ENCODE measurements at places on chromosomes 4 and X.

GRCh38 chrX:110346681-110347080 lies 12.0 kb upstream of the RTL9 start:
- DNase-seq: no peak

DNA sequence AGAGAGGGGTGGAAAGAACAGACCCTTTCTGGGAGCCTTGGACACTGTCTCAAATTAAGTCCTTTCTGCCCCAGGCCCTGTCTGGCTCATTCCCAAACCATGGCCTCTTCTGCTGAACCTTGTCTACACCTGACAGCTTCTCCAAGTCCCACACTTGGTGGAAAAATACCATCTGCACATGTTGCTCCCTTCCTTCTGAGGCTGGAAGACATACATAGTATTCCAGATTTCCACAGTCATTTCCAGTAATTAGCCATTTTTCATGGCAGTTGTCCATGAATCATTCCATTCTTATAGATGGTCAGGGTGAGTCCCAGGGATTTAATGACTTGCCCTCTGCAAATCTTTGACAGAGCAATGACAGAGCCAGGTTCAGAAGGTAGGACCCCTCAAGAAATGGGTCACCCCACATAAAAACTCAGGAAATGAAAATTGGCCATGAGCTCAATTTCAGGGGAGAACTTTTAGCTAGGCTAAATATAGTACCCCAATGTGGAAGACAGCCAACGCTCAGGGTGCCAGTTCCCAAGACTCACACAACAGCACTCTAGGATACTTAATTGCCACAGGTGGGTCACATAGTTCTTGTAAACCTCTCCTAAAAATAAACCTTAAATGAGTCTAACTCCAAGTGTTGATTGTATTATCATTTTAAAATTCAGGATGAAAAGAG lies 16.2 kb upstream of the DAPP1 start:
- no peak for DNase-seq

- DNase-seq: no peak
Measured at GRCh38 chr4:158809611-158810486, 41.0 kb downstream of the FNIP2 start.

- DNase-seq: no peak
Measured at GRCh38 chrX:24262309-24262708, 51.6 kb downstream of the SUPT20HL2 start.

GRCh38 chrX:70134116-70134477 lies 850 bp downstream of the IGBP1 start:
- no peak for DNase-seq

GRCh38 chr4:129043523-129043922 lies 49.8 kb downstream of the SCLT1 start:
- DNase-seq: no peak

GRCh38 chrX:120795301-120795700 lies 80.4 kb downstream of the CT47B1 start:
- DNase-seq: no peak

DNA sequence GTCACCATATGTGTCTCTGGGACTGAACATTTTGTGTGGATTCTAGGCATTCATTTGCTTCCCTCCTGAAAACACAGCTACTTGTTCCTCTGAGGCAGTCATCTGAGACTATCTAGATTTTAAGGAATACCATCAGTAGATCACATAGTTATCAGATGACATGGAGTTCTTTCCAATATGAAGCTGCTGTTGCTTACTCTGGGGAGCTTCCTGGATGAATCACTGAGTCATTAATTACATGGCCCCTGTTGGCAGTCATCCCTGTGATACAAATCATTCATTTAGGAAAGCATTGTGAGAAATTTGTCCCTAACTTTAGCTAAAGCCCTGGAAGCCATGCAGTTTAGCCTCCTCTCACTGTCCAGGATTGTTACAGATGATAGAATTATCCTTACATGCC lies 98.2 kb upstream of the ARSJ start:
- DNase-seq: no peak

GRCh38 chr4:69718396-69719271 lies 41.8 kb downstream of the SULT1B1 start:
- no peak for DNase-seq

- DNase-seq: no peak
Measured at GRCh38 chr4:4792466-4792865, 67.0 kb upstream of the MSX1 start.

DNA sequence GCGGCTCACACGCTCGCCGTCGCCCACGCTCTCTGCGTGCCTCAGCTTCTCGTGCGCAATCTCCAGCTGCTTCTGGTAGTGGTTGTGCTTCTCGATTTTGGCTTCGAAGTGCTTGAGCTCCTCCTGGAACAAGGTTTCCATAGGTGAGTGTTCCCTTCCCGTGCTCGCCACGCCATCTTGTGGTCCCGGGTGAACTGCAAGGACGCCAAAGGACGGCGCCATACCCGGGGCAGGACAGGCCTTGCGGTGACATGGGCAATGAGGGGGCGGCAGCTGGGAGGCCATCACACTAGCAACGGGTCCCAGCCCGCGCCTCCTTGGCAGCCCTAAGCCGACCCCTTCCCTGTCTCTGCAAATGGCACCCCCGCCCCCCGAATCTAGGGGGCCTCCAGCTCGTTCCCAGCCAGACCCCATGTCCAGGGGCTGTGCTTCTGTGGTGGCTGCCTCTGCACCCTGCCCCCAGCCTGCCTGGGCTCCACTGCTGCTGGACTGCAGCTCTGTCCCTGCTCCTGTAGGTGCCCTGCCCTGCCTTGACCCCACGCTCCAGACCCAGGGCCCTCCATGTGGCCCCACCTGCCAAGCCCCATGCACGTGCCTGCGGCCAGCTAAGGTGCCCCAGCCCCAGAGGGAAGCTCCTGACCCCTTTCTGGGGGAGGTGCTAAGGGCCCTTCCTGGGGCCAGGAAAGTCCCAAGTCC lies 17.3 kb downstream of the LRPAP1 start:
- no peak for DNase-seq

DNA sequence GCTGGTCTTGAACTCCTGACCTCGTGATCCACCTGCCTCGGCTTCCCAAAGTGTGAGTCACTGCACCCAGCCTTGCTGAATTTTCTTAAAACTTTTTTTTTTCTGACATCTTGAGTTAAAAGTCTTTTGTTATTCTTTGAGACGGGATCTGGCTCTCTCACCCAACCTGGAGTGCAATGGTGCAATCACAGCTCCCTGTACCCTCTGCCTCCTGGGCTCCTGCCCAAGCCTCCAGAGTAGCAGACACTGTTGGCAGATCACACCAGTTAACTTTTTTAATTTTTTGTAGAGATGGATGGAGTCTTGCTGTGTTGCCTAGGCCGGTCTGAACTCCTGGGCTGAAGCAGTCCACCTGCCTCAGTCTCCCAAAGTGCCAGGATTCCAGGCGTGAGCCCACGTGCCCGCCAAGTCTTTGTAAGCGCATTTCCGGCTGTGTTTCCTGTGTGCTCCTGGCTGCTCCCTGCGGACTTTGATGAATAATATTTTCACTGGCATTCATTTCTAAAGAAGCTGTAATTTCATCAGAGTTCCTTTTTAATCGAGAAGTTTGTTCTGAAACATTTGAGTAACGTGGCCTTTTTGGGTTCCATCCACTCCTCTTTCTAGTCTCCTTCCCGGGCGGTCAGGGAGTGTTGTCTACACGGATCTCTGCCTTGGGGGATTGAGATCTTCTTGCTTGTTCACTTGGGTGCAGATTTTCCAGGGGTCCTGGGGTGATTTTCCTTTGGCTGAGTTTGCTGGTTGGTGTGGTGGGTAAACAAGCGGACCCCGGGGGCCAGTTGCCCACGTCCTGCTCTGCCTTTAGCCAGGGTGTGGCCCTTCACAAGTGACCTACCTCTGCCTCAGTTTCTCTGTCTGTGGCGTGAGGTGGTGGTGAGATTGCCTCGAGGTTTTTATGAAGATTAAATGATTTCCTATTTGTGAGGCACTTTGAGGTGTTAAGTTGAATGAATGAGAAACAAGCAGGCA lies 44.4 kb downstream of the PCGF3 start:
- DNase-seq: no peak

DNA sequence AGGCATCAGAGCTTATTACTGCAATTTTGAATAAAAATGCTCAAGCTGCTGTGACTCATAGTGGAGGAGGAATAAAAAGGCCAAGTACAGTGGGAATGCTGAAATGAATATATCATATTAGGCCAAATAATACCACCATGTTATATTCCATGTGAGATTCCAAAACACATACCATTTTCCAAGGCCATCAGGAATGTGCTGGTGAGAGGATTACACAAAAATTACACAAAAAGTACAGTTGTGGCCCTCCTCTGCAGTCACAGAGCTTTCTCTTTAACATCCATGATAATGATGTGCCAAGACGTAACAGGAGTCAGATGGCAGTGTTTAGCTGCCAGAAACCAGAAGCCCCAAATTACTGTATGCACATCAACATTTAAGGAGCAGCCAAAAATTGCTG lies 153.5 kb downstream of the PCDH18 start:
- no peak for DNase-seq

DNA sequence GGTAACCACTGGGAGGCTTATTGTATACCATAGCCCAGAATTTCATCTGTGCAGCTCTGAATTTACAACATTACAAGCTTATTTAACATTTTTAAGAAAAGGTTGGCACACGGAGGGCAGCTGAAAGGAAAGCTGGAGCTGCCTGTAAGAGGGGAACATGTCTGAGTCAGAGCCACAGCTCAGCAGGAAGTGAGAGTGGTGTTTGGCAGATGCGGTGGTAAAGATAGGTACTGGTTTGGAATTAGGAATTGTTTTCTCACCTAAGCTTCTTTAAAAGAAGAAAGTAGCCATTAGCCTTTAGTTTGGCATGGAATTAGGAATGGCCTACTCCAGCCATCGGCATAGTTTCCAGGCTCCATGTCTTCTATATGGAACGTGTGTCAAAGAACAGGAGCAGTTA lies 172.5 kb upstream of the ANXA3 start:
- DNase-seq: no peak

- no peak for DNase-seq
Measured at GRCh38 chrX:76538860-76539259, 111.3 kb downstream of the MAGEE1 start.

- no peak for DNase-seq
Measured at GRCh38 chrX:97200454-97200853, 316.7 kb downstream of the RPA4 start.

GRCh38 chrX:118973389-118974087 lies 880 bp upstream of the LONRF3 start:
- DNase-seq: no peak

DNA sequence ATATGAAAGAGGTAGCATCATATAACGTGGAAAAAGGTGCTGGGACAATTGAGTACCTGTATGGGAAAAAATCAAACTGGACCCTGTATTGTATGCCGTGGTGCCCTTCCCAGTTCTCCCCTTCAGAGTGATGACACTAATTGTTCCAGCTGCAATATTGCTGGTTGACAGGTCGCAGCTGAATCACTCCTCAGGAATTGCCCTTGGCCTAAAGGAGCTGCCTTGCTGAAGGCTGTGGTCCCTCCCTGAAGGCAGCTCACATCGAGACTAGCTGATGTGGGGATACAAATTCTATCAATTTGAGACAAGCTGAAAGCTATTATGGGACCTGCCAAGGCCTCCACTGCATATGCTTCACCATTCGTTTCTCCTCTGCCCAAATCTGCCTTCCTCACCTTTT lies 39.3 kb upstream of the CXCL8 start:
- no peak for DNase-seq

DNA sequence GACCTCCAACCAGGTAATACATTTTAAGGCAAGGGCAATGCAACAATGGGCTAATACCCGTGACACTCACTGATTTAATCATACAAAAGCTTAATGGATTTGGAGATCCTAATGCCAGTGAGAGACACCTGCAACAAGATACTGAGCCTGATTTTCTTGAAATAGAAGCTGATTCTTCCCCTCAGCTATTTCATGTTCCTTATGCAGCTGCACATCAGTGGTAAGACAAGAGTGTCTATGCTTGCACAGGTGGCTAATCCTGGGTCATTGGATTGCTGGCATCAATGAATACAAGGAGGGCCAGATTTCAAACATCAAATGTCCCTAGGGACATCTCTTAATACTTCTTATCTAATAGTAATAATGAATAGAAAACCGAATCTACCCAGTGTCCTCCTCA lies 139.7 kb downstream of the PPARGC1A start:
- no peak for DNase-seq

DNA sequence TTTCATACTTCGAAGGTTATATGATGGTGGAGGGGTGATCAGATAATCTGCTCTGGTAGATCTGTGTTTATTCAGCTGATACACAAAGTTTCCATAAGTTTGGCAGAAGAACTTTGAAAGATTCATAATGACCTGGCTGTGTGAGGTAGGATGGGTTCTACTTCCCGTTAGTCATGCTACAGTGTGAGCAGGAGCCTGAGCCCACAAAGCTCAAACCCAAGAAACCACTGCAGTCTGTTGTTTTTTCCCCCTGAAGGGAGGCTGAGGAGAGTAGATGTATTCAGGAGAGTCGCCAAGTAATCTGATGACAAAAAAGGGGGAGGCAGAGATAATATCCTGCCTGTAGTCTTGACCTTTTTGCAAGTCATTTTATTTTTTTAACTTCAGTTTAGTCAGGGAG lies 52.8 kb upstream of the PPP3CA start:
- DNase-seq: no peak

DNA sequence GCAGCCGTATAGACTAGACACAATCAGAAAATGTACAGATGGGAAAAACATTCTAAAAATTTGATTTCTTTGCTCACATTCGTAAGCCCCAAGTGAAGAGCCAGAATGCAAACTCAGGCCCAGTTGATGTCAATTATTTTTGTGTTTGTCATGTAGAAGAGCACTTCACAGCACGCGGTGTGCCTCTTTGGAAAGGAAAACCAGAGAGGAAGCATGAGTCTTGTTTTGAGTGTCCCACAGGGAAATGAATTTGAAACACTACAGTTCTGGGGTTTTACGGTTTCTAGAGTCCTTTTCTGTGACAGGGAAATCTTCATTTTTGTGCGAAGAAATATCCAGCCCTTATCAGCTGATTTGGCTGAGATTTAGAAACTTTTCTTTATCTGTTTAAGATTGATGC lies 554.6 kb upstream of the BOD1L1 start:
- no peak for DNase-seq

DNA sequence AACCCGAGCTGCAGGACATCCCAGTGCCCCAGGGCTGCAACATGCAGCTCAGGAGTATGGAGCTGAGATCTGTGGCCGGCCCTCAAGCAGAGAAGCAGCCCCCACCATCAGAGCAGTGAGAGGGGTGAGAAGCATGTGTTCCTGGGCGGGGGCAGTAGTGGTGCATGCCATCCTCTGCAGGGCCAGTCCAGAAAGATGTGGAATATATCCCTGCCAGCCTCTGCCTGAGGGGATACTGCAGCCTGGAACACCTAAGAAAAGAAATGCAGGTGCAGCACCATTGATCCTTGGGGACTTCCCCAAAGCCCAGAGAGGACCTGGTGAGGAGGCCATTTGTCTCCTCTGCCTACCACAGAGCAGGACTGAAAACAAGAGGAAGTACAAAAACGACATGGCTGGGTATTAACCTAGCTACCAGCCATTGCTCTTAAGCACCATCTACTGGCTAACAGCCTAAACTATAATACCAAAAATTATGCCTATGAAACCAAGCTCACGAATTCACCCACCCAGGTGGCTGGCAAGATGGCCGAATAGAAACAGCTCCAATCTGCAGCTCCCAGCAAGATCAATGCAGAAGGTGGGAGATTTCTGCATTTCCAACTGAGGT lies 158.8 kb downstream of the ADGRA3 start:
- DNase-seq: peak; percentile 4
